Esophagus muscularis mucosa (tissue), 4 donors: ENCODE measurements at places on chromosomes 11 and 22. TPM values are rescaled to one million over a fixed set of nuclear protein-coding genes. Genes with fewer than 3 reads are reported as not detected.

GRCh38 chr22:42367980-42368378 lies 64.2 kb downstream of the NFAM1 start:
- no peak for DNase-seq

- DNase-seq = no peak
These were observed 1.8 kb downstream of the ARHGAP1 start for GRCh38 chr11:46698597-46698996.

DNA sequence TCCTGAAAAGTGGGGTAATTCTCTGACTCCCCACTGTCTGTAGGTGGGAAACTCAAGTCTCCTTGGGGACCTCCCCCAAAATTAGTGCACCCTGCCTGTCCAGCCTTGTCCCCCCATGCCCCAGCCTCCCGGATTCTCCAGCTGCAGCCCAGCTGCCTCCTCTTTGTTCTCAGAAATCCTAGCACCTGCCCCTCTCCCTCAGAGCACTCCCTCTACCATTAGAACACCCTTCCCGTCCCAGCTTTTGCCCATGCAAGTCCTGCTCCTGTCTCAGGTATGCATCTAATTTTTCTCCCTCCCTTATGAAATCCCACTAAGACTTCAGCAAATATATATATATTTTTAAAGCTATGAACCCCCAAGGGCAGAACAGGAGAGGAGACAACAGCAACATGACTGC lies 37.3 kb downstream of the LRFN4 start:
- no peak for DNase-seq

The SERPING1 gene
- 576 TPM for total RNA-seq

DNA sequence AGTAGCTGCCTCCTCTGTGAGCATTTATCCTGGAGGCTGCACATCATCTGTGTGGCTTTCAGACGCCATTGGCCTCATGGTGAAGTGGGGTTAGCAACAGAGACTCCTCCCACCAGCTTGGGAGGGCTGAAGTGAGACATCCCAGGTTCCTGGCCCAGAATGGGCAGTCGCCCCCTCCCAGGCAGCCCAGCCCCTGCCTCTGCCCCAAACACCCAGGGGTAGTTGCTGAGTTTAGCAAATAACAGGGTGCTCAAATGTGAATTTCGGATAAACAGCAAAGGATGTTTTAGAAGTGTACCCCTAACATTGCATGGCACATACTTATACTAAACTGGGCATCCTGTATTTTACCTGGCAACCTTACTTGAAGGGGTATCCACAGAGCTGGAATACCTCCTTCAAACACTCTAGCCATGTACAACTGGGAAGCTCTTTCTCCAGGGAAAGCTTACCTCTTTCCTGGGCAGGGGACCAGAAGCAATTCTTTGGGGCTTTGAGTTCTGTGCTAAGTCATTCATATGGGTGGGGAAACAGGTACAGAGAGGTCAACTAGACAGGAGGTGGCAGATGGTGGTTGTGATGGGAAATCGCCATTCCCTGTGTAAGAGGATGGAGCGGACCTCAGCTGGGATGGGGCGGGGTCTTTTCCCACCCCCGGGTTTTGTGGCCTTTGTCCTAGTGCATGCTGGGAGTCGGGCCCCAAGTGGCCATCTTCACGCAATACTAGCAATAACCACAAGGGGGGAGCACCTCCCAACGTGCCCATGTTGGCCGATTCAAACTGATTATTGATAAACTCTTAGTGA lies 19.3 kb downstream of the MTFP1 start:
- DNase-seq = no peak

The CDC42EP1 gene
- 37.6 TPM for total RNA-seq

DNA sequence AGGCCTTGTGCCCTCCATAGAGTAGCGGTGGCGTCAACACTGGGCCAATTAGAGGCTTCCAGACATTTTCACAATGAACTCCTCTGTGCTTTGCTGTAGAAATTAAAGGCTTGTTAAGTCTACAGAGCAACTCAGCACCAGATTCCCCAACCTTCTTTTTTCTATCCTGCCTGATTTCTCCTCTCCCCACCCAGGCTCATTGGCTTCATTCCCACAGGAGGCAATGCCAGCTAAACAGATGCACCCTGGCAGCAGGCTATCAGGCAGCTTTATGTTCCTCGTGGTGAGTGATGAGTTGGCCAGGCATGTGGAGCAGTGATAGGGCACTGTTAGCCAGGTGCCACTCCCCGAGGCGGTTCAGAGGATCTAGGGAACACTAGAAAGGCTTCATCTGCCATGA lies 4.8 kb downstream of the DIXDC1 start:
- no peak for DNase-seq

DNA sequence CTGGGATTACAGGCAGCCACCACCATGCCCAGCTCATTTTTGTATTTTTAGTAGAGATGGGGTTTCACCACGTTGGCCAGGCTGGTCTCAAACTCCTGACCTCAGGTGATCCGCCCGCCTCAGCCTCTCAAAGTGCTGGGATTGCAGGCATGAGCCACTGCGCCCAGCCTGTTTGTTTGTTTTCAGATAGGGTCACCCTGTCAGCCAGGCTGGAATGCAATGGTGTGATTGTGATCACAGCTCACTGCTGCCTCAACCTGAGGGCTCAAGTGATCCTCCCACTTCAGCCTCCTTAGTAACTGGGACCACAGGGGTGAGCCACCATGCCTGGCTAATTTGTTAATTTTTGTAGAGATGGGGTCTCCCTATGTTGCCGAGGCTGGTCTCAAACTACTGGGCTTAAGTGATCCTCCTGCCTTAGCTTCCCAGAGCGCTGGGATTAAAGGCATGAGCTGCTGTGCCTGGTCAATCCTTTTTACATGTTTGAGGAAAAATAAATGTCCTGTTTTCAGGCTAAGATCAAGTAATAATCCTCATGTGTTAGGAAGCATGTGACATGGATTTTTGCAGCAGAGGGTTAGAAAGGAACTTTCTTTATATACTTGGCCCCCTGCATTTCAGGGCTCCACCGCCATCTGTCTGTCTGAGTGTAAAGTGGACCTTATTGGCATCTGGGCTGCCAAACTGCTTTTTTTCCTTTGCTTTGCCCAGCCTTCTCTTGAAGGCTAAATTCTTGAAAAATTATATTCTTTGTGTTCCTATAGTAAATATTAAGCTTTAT lies 4.8 kb upstream of the SLC3A2 start:
- no peak for DNase-seq

DNA sequence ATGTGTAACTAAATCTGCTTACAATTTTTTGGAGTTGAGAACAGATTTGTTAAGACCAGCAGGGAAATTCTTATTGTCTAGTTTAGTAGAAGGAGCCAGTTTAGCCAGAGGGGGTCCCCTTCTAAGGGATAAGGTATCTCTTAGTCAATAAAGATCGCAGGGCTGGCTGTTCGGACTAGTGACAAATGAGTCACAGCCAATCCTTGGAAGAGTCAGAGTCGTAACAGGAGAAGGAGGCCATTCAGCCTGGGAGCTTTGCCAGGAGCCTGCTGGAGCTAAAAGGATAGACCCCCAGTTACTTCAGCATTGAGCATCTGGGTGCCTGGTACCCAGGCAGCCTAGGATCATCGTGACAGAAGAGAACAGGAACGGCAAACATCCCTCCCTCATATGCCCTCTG lies 191.6 kb upstream of the ARHGAP20 start:
- DNase-seq = peak; percentile 42

The SLC22A8 gene
- total RNA-seq = not detected

DNA sequence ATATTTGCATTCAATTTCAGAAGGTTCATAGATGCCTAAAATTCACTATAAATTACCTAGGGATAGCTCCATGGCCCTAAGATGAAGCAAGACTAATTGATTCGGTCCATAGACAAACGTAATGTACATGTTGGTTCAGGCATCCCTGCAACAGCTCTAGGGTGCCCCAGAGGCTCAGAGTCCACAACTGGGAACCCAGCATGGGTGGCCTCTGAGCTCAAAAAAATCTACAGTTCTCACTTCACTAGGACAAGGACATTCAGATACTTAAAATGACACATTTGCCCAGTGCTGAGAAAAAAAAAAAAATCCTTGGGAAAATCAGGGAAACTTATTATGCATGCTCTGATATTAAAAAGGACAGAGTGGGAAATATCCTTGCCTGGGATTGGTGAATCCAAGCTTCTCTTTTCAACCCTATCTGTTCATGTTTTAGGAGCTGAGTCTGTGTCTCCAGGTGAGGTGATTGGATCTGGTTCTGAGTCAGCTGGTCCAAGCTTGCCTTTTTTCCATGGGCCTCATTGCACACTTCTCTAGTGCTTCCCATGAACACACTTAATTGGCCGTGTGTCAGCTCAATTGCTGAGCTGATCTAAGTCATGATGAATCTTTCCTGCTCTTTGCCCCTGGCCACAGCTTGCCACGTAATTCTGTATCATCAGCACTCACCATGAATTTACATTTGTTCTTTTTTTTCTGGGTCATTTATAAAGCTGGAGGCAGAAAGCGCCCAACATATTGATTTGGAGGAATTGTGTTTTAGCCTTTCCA lies 116.3 kb upstream of the RCN1 start:
- DNase-seq = no peak

DNA sequence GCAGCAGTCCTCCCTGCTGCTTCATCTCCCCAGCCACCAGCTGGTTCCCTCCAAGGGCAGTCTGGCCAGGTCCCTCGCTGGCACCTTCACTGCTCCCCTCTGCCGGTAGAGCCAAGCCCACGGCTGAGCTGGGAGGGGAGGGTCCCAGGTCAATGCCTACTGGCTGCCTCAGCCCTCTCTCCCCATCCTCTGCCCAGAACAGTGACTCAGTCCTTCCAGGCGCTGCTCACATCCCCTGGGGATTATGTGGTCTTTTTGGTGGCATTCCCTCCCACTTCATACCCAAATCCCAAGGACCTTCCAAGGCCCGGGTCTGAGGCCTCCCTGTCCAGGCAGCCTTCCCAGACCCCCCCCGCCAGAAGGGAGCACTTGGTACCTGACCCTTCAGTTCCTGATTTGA lies 44.9 kb downstream of the WNT7B start:
- DNase-seq = no peak

GRCh38 chr22:46829117-46829891 lies 66.9 kb downstream of the TBC1D22A start:
- DNase-seq = peak; percentile 17
